ENCODE measurements at places on chromosomes 7 and 10. TPM values are rescaled to one million over a fixed set of nuclear protein-coding genes. Genes with fewer than 3 reads are reported as not detected.

DNA sequence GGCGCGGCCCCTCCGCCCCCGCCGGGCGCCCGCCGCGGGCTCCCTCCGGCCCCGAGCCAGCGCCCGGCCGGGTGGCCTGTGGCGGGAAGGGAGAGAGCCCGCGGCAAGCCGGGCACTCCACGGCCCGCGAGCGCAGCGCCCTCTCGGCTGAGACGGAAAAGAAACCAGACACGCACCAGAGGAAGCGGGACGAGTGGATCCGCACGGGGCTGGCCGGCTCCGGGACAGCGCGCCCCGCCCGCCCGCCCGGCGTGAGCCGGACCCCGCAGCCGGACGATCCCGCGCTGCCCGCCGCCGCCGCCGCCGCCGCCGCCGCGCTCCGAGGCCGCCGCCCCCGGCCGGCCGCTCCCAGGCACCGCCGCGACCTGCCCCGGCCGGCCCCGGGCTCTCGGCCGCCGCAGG lies 300 bp downstream of the ARHGAP21 start:
- peak; percentile 5 for ATAC-seq

The CYP3A4 gene
- total RNA-seq = not detected

- no peak for ATAC-seq
Observed at GRCh38 chr7:41706228-41706930, 3.5 kb upstream of the INHBA start.

- no peak for ATAC-seq
Observed at GRCh38 chr10:103280506-103280905, 3.6 kb downstream of the INA start.

The CHST3 gene
- not detected for total RNA-seq

- no peak for ATAC-seq
Observed at GRCh38 chr10:100912013-100912604, 654 bp upstream of the SLF2 start.

DNA sequence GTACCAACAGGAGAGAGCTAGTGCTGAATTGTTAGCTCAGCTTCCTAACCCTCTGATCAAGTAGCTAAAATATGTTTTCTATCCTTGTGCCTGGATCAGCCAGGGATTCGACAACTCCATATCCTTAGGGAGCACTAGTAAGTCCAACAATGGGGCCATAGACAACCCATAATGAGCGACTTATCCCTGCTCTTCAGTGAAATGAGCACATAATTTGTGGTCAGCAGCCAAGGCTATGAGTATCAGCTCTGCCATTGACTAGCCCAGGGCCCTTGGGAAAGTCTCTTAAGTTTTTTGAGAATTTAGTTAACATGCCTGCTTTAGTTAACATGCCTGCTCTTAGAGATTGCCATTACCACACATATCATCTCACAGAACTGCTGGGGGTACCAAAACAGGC lies 39.3 kb downstream of the COL1A2 start:
- ATAC-seq = no peak

The ZNF722 gene
- not detected for total RNA-seq

GRCh38 chr7:141563956-141564623 lies 12.9 kb downstream of the AGK start:
- peak; percentile 96 for ATAC-seq

- ATAC-seq = no peak
Observed at GRCh38 chr7:44615149-44615611, 8.8 kb downstream of the OGDH start.

GRCh38 chr10:70775679-70776454 lies 9.3 kb downstream of the TBATA start:
- no peak for ATAC-seq

DNA sequence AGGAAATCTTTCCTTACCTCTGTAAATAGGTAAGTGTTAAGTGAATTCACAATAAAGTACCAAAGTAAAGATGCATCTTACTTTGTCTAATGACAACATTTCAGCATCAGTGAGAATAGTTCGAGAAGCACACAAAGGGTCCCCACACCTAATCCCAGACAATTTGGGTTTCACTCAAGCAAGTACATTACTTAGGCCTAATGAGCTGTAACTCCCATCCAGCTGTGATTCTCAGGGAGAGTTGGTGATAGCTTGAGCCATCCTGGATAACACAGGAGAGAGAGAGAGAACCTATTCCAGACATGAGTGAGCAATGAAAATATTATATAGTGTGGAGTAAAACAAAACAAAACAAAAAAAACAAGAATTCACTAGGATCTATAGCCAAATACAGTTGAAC lies 149.1 kb upstream of the NRG3 start:
- ATAC-seq = no peak

The ATRNL1 gene
- total RNA-seq = 0.63 TPM

The TSPAN12 gene
- not detected for total RNA-seq

DNA sequence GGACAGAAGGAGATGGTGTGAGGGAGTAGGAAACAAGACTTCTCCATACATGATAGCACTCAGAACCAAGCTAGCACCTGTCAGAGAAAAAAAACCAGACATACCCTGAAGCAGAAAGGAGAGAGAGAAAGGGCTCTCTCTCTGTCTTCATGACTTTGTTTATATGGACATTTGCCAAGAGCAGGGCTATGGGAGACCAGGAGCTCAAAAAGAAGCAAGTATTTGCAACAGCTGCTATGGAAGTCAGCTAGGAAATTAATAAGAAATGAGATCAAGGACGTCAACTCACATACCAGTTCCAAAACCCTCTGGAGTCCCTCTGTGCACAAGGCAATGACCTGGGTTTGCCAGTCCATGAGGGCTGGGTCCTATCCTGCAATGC lies 111.6 kb downstream of the SGMS1 start:
- ATAC-seq = no peak

The HHEX gene
- 0.53 TPM for total RNA-seq

- ATAC-seq = no peak
Observed at GRCh38 chr10:37703833-37704382, 153.5 kb downstream of the ZNF248 start.

DNA sequence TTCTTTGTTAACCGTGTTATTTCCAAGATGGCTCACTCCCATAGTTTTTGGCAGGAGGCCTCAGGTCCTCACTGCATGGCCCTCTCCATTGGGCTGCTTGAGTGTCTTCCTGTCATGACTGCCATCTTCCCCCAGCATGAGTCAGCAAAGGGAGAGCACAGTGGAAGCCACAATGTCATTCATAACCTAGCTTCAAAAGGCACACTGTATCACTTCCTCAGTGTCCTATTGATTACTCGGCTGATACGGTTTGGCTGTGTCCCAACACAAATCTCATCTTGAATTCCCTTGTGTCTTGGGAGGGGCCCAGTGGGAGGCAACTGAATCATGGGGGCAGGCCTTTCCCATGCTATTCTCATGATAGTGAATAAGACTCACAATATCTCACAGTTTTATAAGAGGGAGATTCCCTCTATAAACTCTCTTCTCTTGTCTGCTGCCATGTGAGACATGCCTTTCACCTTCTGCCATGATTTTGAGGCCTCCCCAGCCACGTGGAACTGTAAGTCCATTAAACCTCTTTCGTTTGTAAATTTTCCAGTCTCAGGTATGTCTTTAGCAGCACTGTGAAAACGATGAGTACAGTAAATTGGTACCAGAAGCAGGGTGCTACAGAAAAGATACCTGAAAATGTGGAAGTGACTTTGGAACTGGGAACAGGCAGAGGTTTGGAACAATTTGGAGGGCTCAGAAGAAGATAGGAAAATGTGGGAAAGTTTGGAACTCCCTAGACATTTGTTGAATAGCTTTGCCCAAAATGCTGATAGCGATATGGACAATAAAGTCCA lies 106.5 kb downstream of the PRLHR start:
- peak; percentile 46 for ATAC-seq

The SPDYE2B gene
- total RNA-seq = not detected

- ATAC-seq = no peak
Observed at GRCh38 chr7:130875901-130876300, 141.9 kb upstream of the KLF14 start.

The RBP3 gene
- total RNA-seq = not detected

- no peak for ATAC-seq
Observed at GRCh38 chr10:99443500-99443899, 13.1 kb upstream of the GOT1 start.

DNA sequence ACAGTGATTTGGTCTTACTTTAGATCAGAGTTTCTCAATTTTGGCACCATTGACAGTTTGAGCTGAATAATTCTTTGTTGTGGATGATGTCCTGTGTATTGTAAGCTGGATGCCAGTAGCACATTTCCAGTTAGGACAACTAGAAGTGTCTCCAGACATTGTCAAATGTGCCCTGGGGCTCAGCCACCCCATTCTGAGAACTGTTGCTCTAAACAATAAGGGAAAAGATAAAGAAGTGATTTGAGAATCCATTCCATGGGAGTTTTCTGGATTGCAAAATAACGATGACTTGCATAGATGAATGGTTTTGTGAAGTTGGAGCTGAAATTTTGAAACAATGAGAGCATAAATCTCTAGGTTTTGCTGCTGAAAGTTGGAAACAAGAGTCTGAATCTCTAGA lies 44.6 kb downstream of the NUP205 start:
- no peak for ATAC-seq

- peak; percentile 49 for ATAC-seq
Observed at GRCh38 chr10:23067939-23068775, 27.2 kb upstream of the MSRB2 start.

GRCh38 chr7:81767926-81768325 lies 1.9 kb downstream of the HGF start:
- ATAC-seq = no peak

DNA sequence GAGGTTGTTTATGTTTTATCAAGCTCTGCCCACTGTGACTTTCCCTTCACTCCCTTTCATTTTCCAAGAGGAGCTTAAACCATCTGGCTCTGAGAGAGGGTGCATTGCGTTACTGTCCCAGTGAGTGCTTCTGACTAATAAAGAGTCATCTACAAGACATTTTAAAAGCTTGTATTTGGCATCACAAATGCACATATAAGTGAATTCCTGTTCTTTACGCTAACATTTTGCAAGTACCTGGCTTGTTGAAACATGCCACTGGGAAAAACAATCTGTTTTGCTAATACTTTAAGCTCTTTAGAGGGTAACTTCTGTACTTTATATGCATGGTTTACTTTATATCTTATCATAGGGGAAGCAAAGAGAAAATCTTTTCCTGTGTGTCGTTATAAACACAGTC lies 534.6 kb upstream of the POM121L12 start:
- ATAC-seq = no peak

The SSC4D gene
- total RNA-seq = 0.50 TPM

The MMRN2 gene
- not detected for total RNA-seq

The TMEM229A gene
- total RNA-seq = not detected

DNA sequence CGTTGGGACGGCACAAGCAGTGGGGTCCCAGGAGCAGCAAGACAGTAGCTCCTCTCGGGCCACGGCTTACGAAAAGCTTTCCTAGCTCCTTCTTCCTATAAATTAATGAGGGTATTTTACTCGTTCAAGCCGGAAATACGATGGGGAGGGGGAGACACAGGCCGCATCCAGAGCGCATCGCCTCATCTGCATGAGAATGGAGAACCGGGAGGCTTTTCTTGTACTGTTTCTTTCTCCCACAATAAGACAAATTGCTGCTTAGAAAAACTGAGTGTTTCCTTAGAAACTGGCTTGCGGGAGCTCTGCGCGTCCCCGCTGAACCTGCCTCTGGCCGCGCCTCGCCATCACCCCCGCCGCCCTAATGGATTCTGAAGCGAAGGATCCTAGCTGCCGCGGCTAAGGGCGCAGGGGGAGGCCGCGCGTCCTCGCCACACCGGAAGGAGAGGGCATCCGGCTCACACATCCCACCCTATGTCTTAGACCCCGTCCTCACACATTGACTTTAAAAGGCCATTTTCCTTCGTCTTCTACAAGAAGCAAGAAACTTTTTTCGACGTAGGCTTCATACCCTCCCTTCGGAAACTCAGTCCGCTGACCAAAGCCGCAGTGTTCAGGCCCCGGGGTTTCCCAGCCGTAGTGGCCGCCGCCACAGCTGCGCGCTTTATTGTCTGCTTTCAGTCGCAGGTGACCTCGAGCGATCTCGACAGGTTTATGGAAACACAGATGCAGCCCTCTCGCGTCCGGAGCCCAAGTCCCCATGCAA lies 8.8 kb downstream of the NXPH1 start:
- no peak for ATAC-seq

- no peak for ATAC-seq
Observed at GRCh38 chr10:49001870-49002672, 62.4 kb upstream of the LRRC18 start.

DNA sequence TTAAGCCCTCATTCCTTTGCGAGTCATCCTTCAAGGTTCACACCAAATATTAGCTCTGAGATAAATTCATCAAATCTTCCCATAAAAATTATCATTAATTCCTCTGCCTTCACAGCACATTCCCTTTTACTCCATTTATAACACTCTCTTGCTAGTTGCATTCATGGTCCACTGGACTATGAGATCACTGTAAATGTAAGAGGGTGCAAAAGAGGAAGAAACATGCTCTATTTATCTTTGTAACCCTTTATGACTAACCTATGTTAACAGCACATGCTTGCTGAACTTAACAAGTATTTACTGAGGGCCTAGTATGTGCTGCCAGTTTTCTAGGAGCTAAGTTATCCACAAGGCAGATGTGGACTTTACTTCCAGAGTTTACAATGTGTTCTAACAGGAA lies 86.7 kb upstream of the TMEM168 start:
- ATAC-seq = no peak

DNA sequence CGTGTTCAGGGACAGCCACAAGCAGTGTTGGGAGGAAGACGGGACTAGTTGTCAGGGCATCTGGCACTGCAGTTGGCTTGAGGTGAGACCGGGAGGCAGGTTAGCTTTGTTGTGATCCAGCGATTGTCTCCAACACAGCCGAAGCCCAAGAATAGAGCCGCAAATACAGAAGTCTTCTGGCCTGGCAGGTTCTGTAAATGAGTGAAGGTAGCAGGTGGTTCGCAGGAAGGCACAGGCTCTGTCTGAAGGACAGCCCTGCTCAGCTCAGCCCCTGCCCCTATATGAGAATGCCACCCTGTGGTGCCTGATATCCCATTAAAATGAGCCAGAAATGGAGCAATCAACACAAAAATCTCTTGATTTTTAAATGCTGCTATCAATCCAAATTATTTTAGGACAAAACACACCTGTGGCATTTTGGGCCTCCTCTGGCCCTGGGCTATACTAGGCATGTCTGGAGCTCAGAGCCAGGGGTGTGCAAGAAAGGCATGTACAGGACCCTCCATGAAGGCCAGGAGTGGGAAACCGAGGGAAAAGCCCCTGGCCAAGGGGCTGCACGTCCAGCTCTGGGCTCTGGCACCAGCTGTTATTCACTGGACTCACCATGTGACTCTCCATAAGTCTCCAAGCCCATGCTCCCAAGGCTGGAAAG lies 11.2 kb upstream of the C10orf71 start:
- ATAC-seq = no peak

DNA sequence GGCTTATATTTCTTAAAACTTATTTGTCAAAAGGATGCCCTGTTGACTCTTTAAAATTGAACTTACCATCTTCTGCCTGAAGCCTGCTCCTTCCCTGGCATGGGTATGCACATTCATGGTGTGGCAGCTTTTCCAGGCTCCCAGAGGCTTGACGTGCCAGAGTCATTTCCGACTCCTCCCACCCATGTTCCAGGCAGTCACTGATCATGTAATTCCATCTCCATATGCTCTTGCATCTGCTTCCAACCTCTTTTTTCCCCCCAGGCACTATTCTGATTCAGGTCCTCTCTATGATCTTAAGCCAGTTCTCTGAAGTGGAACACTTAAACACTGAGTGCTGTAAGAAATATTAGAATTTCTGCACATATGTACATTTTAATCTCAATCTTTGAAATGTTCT lies 82.2 kb downstream of the CFAP58 start:
- ATAC-seq = no peak

Measured in activated T-helper 17 cell treated with anti-CD3 and anti-CD28 coated beads, Interleukin-2, amount 50 U/mL, for 72 hours (primary cell).